ENCODE measurements at places on chromosomes 7 and 10.

GRCh38 chr10:78365694-78366093 is 332.0 kb downstream of the RPS24 start:
- DNase-seq: no peak

DNA sequence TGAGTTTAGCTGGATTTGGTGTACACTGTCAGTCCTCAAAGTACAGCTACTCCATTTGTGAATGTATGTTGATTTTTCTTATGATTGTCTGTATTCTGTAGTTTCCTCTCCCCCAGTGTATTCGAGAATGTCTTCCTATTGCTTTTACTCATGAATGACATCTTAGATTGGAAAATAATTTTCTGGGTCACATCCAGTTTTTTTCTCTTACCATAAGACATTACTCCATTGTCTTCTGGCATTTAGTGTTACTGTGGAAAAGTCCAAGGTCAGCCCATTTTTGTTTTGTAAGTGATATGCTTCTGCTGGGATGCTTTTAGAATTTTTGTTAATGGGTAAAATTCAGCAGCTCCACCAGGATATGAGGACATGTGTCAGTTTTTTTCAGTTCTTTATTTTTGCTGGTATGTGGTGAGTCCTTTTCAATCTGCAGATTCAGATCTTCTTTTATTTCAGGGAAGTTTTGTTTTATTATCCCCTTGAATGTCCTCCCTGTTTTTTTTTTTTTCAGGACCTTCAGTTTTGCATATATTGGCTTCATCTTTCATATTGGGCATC is 33.6 kb downstream of the WAC start:
- no peak for DNase-seq

DNA sequence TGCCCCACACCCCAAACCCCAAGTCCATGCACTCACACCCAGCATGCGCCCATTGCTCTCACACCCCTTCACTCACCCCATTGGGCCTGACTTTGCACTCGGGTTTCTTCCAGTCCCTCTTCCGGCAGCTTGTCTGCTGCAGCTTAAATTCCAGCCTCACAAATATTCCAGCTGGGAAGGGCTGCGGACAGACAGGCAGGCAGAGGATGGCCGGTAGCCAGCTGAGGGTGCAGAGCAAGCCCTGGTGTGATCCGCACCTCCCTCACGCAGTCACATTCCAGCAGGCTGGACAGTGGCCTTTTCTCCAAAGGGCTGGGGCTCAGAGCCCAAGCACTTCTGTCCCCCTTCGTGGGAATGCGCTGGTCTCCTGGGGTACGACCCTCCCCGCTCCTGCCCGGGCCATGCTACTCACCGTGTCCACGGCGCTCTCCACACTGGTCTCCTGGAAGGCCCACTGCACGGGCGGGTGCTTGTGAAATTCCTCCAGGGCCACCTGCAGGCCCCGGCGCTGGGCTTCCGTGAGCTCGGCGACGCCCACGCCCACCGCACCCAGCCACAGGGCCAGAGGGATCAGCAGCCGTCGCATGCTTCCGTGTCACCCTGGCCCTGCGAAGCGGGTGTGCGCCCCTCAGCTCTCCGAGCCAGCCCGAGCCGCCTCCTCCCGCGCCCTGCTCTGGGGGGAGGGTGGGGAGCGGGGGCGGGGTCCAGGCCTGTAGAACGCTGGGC is 1.2 kb downstream of the RARRES2 start:
- DNase-seq: no peak

GRCh38 chr7:131524703-131525102 is 31.7 kb downstream of the PODXL start:
- DNase-seq: no peak

GRCh38 chr7:1174002-1174401 is 14.0 kb upstream of the ZFAND2A start:
- DNase-seq: no peak

GRCh38 chr10:131198401-131198800 is 113.1 kb downstream of the TCERG1L start:
- DNase-seq: no peak

GRCh38 chr7:17099083-17099973 is 199.1 kb upstream of the AHR start:
- no peak for DNase-seq

GRCh38 chr7:76292213-76292573 is 10.3 kb upstream of the HSPB1 start:
- no peak for DNase-seq

DNA sequence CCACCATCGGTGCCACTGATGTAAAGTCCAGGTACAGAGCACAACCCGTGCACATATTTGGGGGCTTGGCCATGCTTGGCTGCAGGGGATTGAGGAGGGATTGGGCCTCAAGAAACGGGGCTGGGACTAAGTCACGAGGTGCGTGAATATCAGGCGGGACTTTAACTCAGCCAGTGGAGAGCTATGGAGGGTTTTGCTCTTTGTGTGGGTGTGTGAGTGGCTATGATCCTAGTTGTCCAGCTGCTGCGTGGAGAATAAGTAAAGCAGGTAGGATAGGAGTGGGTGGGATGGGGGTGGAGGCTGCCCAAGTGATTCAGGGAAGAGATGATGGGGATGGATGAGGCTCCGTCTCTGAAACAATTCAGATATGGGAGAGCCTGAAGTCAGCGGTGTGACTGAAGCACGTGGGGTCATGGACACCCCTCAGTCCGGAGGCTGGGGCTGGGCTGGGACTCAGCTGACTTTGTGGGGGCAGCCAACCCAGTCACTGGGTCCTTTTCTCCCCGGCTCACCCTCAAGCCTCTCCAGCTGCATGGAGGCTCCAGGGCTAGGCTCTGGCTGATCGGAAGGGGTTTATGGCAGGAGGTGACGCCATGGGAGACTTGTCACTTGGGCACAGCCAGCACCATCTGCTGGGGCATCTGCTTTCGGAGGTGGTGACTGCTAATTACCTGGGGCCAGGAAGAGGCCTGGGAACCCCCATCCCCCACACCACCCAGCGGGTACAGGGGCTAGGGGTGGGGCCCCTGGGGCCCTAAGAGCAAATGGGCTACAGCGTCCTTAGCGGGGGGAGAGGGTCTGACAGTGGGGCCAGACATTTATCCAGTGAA is 1.7 kb upstream of the LFNG start:
- DNase-seq: no peak

DNA sequence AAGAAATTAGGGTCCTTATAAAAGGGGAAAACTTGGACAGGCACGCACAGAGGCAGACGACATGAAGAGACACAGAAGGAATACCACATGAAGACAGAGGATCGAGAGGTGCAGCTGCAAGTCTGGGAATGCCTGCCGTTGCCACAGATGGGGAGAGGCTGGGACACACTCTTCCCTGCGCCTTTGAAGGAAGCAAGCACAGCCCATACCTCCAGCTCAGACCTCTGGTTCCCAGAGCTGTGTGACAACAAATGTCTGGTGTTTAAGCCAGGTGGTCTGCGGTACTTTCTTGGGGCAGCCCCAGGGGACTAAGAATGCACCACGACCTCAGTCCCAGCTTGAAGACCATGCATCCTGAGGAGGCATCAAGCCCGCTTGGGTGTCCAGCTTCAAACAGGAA is 18.3 kb downstream of the INSIG1 start:
- no peak for DNase-seq

- no peak for DNase-seq
Observed at GRCh38 chr10:4028854-4029583, 244.0 kb upstream of the KLF6 start.

GRCh38 chr7:124059375-124059774 is 26.5 kb upstream of the TMEM229A start:
- DNase-seq: no peak

GRCh38 chr10:124955868-124956267 is 13.9 kb downstream of the ZRANB1 start:
- DNase-seq: no peak

GRCh38 chr10:117131376-117132327 is 6.4 kb downstream of the VAX1 start:
- no peak for DNase-seq

DNA sequence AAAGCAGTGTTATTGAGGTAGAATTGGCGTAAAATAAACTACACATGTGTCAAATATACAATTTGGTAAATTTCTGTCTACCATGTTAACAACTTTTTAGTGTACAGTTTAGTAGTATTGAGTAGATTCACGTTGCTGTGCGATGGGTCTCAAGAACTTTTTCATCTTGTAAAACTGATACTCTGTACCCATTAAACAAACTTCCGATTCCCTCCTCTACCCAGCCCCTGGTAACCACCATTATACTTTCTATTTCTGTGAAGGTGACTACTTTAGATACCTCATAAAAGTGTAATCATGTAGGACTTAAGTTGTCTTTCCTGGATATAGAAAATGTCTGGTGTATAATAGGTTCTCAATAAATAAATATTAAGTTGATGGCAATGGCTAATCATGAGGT is 408.5 kb upstream of the POT1 start:
- no peak for DNase-seq

GRCh38 chr7:101104193-101104713 is 19.0 kb downstream of the TRIM56 start:
- DNase-seq: no peak

GRCh38 chr10:101373063-101373462 is 19.1 kb downstream of the BTRC start:
- no peak for DNase-seq

DNA sequence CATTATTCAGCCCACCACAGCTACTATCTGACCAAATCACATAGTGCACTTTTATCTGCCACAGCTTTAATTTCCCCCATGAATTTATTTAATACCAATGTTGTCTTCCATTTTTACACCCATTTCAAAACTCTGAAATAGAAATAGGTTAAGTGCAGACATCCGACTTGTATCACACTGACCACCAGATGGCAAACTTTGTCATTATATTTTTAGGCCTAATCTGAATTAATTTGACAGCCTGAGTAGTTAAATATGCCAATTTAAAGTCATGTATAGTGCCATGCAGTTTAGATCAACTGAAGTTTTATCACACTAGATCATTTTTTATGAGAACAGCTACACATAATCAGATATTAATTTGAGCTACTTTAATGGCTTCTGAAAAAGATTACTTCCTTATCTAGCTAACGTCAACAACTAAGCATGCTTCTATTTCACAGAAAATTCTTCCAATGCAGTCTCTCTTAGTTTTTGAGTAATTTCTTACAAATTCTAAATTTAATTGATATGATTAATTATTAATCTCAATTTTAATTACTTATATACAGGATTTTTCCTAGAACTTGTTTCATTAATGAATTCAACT is 566.4 kb downstream of the GFRA1 start:
- DNase-seq: no peak

DNA sequence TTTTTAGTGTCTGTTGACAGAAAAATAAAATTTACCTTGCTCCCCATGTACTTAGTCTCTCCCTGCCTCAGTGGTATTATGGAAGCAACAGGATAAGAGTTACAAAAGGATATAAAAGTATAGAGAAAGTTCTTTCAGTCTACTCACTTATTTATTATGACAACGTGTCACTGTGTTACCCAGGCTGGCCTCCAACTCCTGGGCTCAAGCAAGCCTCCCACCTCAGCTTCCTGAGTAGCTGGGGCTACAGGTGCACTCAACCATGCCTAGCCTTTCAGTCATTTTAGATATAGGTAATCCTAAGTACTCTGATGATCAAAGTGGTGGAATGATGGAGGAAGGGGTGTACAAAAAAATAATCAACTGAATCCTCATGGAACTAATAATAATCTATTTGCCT is 215.2 kb upstream of the MKLN1 start:
- DNase-seq: no peak

DNA sequence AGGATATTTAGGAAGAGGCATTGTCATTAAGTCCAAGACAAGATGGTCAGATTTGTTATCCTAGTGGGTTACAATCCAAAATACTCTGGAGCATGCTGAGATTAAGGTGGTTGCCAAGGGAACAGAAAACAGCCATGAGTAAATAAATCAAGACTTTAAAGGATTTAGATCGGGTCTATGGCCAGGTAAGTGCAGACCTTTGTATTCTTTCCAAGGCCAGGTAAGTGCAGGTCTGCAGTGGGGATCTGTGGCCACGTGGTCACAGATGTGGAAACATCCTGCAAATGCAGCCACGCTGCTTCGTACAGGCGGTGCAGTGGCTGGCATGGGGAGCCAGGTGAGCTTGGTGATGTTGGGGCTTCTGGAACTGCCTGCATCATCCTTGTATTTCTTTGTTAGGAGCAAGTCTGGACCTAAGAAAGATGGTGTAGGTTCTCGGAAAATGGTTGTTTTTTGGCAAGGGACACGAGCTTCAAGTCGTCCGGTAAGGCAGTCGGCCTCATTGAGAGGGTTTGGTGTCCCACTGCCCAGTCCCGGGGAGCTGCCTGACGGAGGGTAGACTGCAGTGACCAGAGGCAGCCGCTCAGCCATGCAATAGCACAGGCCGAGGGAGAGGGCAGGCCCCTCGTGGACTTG is 21.8 kb downstream of the ZNF775 start:
- no peak for DNase-seq

- no peak for DNase-seq
Observed at GRCh38 chr7:35465791-35466336, 212.0 kb upstream of the TBX20 start.

DNA sequence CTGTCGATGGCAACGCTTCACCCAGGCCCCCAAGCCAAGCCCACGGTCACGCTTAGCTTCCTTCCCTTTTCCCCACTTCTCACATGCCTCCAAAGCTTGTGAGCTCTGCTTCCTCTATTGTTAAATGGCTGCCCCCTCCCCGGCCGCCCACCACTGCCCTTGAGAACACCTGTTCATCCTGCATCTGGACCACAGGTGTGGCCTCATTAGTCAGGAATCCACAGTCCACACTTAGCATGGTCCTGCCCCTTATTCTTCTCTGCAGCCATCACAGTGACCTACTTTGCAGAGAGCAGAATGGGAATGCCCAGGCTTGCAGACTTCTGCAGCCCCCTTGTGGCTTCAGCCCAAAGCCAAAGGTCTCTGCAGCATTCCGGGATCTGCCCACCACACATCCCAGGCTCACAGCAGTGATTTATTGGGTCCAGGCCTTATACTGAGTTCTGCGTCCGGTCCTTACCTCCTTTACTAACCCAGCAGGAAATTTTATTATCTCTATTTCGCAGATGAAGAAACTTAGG is 66.9 kb downstream of the PTPRE start:
- no peak for DNase-seq

DNA sequence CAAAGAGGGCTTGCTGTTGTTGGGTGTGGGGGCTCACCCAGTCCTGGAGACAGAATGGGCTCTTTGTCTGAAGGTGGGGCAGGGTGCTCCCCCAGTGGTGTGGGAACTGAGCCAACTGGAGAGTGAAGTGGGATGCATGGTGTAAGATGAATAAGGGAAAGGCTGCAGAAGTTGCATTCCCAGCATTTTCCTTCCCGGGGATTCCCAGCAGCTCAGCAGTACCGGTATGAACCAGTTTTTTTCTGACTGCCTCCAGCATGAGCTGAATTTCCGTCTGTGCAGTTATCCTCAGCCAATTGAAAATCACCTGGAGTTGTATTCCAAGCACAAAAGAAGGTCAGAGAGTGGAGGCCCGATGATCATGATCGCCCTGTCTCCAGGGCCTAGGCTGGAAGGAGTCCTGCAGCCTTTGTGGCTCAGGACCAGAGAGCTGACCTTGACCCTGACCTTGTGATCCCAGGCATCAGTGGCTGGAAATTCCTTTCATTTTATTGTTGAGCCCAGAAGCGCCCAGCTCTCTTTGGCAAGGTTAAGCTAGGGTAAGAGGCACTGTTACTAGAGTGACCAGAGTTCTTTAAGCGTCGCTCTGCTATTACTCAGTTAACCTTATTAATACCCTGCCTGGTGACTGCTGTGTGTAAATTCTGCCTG is 33.4 kb downstream of the OGDH start:
- DNase-seq: no peak

GRCh38 chr7:28200598-28200997 is 20.0 kb upstream of the JAZF1 start:
- no peak for DNase-seq

All from omental fat pad (tissue), 4 donors.